ENCODE measurements at places on chromosomes 11 and 22.
A peak's percentile ranks its signal among the peaks of the same experiment; 100 is the strongest.

DNA sequence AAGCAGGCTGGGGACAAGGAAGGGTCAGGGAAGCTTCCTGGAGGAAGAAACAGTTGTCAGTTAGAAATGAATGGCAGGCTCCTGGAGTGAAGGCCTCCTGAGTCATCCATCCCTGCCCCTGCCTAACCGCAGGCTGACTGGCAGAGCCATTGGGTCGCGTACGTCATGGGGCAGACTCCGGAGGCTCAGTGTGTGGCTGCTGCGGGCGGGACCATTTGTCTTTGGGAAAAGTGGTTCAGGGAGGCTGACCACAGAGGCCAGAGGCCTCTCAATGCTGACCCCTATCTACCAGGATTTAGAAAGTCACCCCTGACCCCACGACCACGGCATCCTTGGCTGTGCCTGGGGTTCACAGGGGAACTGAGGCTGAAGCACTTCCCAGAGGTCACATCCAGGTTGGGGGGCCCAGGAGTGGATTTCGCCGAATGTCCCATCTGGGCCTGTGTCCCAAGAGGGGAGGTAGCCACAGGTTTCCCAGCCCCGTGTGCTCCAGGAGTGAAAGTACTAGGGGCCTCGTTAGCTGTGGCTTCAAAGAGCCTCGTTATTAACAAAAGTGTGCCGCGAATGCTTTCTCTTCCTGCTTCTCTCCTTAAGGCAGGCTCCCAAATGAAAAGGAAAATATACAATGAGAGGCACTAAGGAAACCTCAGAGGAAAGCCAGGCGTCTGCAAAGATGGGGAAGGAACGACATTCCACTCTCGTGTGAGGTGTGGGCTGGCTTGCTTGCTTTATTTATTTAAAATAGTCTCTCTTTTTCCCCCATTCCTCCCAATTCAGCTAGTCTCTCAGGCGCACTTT lies 58.9 kb downstream of the FLRT1 start:
- DNase-seq: no peak

- DNase-seq: peak; percentile 60
Measured at GRCh38 chr22:37633625-37634416, 5.6 kb upstream of the SH3BP1 start.

GRCh38 chr22:27223317-27224177 lies 566.2 kb downstream of the MIAT start:
- no peak for DNase-seq

DNA sequence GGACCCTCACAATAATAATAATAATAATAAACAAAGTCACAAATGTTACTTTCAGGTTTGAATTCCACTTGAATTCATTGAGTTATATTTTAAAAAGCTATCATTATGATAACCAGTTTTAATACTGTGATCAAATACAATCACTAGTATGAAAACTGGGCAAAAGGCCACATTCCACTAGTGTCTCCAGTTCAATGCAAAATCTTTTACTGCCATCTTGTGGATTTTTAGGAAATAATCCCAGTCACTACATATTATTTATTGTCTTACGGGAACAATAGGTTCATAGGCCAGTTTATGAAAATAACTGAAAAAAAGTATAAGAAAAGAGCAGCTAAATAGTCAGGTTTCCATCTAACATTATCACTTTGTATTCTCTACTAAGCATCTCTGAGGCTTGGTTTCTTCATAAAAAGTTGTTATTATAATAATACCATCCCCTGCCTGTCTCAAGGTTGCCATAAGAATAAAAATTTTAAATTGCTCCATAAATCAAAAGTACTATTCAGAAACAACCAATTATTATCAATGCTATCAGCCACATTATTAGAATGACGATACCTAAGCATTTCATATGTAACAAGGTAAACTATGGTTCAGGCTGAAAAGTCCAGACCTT lies 533.9 kb upstream of the CCDC90B start:
- DNase-seq: no peak

GRCh38 chr11:11501546-11502262 lies 120.1 kb downstream of the GALNT18 start:
- no peak for DNase-seq

DNA sequence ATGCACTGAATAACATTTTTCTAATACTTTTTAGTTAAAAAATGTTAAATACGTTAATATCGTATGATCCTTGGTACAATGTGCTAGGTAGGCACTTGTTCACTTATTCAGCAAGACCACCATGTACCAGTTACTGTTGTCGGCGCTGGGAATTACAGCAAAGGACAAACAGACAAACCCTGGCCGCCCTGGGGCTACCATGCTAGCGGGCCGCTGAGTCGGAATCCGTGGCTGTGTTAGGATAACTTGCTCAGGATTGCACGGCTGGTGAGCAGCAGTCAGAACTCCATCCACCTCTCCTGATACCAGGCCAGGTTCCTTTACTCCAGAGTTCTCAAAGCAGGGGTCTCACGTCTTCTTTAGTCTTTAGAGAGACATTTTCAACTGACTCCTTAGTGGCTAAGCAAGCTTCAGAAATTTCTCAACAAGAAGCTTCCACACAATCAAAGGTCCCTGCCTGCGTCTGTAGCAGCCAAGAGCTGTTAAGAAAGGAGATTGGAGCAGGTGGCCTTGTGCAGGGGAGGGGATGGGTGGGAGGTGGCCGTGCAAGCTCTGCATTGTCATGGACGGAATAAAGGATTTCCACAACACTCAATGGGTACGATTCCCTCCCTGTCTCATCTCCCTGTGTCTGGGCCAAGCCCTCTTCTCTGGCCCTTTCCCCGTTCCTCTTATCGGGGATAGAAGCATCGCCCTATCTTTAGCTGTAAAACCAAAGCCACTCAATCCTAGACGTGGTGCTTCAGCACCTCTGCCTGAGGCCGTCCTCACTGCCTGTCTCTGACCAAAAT lies 39.8 kb upstream of the NNMT start:
- DNase-seq: no peak

DNA sequence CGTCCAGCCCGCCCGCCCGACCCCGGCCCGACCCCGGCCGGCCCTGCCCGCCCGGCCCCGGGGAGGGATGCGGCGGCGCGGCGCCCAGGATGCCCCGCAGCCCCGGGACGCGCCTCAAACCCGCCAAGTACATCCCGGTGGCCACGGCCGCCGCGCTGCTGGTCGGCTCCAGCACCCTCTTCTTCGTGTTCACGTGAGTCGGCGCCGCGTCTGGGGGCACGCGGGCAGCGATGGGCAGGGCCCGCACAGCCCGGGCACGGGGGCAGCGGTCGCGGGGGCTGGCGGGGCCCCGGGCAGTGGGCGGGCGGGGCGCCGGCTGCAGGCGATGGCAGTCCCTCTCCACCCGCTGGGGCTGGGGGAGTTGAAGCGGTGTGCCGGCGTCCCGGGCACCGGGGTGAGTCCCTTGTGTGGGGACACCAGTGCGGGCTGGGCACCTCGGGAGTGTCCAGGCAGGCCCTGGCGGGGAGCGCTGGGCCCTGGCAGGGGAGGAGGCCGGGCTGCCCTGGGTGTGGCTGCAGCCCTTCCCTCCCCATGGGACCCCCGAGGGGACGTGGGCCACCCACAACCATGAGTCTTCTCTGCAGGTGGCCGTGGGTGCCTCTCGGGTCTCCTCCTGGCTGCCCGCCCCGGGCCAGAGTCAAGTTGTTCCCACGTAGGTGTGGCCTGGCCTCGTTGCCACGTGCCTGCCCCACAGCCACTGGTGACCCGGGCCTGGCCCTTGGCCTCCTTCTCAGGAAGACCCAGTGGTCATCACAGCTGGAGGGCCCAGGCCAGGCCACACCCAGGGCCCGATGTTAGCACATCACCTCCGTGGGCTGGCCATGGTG lies 468 bp downstream of the ZDHHC8 start:
- DNase-seq: no peak

DNA sequence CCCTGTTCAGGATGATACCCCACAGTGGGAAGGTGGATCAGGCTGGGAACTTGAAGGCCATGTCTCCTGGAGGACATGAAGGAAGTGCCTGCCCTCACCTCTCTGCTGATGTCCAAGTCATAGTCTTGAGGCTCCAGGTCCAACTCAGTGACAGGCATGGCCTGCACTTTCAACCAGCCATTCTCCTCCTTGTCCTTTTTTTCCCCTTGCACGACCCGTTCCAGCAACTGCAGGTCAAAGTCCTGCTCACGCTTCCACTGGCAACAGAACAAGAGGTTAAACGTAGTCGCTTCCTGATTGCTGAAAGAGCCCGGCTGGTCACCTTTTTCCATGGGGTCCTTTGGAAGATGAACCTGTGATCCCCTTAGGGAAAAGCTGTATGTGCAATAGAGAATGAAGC lies 47.7 kb downstream of the C11orf58 start:
- no peak for DNase-seq

- no peak for DNase-seq
Measured at GRCh38 chr11:10638316-10638925, 55.1 kb downstream of the IRAG1 start.

- no peak for DNase-seq
Measured at GRCh38 chr22:49783926-49784629, 43.6 kb downstream of the BRD1 start.

DNA sequence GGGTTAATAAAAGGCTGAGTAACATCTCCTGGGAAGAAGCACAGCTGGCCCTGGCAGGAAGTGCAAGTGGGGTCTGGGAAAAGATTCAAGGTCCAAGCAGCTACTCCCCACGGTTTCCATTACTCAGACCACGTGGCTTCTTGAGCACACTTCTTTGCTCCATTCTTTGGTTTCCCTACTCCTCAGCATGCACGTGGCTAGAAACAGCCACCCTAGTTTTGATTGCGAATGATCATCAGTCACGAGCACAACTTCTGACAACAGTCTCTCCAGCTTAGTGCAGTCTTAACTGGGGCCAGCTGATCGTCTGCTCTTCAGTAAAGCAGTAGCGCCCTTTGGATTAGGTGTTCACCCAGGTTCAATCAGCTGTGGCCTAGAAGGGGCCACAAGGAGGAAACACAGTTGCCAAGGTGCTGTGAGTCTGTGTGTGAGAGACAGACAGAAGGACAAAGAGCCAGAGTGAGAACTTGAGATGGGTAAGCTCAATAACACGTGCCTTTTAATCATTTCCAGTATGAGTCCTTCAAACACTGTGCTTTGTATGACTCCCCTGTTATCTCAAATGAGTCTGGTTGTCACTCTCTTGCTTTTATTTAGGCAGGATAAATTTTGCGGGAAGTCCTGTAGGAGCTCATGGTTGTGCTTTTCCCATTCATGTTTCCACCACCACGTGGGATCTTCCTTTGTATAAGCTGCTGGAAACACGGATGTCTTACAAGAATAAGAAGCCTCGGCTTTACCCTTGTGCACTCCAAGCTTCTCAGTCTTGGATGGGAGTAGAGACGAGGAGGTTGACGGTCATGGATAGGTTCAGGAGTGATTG lies 901 bp upstream of the PARVA start:
- peak; percentile 85 for DNase-seq

GRCh38 chr22:23898006-23898974 lies 4.1 kb downstream of the MIF start:
- DNase-seq: no peak

GRCh38 chr11:31199378-31199777 lies 170.2 kb downstream of the DCDC1 start:
- no peak for DNase-seq

DNA sequence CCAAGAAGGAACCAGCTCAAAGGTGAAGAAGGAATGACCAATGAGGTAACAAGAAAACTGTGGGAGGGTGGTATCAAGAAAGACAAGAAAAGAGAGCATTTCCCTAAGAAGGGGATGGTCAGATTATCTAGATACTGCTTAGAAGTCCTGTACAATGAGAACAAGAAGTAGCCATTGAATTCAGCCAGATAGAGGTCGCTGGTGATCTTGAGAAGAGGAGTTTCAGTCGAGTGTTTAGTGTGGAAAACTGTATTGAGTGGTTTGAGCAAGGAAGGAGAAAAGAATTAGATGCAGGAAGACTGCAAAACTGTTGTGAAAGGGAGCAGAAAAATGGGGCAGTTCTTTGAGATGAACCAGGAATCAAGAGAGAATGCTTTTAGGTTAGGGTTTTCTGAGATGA lies 74.6 kb upstream of the FAT3 start:
- DNase-seq: no peak

All from pancreas (tissue), 10 donors.